ENCODE measurements at places on chromosomes 6 and 20.

- DNase-seq, result no peak
Observed at GRCh38 chr6:151205721-151206600, 33.8 kb upstream of the AKAP12 start.

- DNase-seq, result no peak
Observed at GRCh38 chr6:141744971-141745370, 387.8 kb upstream of the GJE1 start.

GRCh38 chr20:51050531-51051075 lies 27.7 kb upstream of the KCNG1 start:
- DNase-seq, result no peak

DNA sequence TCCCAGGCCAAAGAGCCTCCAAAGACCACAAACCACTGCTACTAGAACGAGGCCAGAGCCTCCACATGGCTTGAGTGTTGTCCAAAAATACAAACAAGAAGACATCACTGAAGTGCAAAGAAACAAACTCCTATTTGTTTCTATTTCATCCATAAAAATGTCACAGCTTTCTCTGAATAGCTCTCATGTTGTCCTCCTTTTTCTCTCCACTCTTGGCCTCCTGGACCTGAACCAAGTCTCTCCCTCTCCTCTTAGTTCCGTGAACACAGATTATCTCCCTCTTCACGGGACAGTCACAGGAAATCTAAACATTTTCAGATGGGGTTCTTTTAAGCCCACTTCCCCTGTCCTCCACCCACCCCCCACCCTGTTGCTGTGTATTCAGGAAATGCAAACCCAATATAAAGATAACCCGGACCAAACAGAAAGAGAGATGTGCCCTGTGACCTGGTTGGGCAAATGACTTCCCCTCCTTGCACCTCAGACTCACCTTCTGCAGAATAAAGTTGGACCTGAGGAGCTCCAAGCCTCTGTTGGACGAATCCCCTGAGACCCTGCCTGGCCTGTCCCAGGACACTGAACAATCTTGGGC lies 75.8 kb upstream of the MRPS10 start:
- no peak for DNase-seq
